Kidney (tissue), 22 donors: ENCODE measurements at places on chromosomes 6 and 20.
A peak's percentile ranks its signal among the peaks of the same experiment; 100 is the strongest.

DNA sequence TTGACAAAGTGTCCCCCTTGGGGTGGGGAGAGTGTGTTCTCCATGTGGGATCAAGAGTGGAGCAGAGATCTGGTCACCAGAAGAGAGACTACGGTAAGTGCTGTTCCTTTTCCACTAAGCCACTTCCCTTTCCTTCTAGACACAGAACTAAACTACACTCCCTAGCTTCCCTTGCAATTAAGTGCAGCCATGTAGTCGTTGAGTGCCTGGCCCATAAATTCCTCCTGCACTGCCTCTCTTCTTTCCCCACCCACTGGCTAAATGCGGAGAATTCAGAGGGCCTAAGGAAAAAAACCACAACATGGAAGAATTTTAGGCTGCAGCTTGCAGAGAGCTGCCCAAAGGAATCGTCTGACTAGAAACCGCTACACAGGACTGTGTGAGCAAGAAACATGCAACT is 1.5 kb downstream of the WDR27 start:
- DNase-seq, result no peak

DNA sequence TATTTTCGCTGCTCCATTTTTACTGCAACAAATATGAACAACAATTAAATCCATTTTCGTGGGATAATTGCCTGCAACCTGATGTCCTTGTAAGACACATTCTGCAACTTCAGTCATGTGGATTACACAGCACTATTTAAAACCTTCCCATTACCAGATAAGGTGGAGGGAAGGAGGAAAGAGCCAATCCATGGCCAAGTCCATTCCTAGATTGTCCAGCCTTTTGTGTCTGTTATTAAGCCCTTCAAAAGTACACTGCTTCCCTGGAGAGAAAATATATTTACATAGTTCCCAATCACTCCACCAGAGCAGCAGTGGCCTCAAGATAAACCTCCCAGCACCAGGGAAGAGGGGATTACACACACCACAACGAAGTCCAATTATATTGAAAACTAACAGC is 347.9 kb downstream of the CDH26 start:
- no peak for DNase-seq

DNA sequence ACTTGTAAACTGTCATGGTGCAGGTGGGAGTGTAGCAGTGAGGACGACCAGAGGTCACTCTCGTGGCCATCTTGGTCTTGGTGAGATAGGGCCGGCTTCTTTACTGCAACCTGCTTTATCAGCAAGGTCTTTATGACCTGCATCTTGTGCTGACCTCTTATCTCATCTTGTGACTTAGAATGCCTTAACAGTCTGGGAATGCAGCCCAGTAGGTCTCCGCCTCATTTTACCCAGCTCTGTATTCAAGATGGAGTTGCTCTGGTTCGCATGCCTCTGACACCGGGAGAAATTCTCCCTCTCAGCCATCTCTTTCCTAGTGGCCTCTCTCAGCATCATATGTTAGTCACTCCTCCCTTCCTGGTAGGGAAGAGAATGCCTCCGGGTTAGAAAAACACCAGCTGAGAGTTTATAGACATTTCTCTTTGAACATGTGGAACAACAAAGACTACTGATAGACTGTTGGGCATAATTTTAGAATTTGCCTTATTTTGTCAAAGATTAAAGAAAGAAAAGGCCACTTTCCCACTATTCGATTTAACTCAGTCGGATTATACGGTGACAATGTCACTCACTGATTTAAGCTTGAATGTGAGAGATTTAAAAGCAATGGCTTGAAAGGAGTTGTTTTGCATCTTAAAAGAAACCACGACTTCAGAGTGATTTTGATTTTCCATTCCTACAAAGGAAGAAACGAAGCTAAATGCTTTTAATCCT is 67.9 kb upstream of the SNX9 start:
- DNase-seq, result no peak

- peak; percentile 44 for DNase-seq
Measured at GRCh38 chr6:7543789-7544424, 2.4 kb downstream of the DSP start.

DNA sequence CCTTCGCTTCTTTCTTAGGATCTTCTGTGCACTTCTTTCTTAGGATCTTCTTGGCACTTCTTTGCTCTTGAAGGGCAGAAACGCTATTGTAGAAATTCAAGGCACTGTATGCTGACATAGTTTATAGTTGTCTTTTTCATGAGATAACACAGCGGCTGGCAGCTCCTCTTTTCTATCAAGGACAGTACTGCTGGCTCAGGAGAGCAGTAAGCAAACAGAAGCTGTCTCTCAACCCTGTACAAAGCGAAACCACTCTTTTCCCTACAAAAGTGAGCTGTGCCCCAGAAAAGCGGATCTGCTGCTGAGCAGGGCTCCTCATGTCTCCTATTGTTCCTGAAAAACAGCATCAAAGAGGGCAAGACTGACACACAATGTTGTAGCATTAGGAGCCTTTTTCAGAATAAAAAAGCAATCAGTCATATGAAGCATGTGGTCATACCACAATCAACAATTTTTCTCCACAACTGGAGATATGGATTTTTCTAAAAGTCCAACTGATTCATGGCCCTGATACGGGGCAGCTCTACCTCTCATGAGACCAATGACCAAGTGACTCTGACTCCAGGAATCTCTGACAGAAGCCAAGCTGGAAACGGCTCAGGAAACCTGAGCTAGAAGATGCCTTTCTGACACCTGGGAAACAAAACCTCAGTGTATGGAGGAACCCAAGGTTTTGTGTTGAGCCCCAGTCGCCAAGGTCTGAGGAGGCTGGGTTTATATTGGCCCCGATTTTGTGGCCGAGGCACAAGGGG is 255.9 kb downstream of the ESR1 start:
- no peak for DNase-seq

- DNase-seq, result peak; percentile 39
Measured at GRCh38 chr6:37695857-37696219, 1.8 kb downstream of the MDGA1 start.

- DNase-seq, result peak; percentile 75
Measured at GRCh38 chr6:85641897-85642773, 551 bp downstream of the SYNCRIP start.

DNA sequence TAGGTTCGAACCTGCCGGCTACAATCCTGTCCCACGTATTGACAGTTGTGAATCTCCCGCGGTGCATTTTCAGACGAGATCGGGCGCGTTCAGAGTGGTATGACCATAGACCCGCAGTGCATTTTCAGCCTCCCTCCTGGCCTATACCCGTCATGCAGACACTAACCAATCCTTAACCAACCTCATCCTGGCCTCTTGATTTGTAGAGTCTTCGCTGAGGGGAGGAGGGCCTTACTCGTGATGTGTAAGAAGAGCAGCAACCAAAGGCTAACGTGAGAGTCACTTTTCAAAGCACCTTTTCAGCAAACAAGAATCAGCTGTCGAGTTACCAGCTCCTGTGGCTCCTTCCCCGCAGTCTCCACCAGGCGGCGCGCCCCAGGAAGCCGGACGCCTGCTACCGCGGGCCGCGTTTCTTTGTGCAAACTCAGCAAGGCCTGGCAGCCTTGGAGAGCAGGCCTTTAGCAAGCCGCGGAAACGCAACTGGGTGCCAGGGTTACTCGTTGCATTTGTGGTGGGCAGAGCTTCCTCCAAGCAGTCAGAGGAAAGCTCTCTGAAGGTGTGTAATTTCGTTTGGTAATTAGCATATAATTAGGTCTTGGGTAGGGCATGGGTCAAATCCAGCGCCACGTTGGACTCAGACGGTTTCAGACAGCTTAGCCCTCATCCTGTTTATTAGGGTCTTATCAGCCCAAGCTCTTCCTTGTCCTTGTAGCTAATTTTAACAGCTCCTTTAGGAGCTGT is 139.8 kb downstream of the OR2B2 start:
- DNase-seq, result peak; percentile 94

DNA sequence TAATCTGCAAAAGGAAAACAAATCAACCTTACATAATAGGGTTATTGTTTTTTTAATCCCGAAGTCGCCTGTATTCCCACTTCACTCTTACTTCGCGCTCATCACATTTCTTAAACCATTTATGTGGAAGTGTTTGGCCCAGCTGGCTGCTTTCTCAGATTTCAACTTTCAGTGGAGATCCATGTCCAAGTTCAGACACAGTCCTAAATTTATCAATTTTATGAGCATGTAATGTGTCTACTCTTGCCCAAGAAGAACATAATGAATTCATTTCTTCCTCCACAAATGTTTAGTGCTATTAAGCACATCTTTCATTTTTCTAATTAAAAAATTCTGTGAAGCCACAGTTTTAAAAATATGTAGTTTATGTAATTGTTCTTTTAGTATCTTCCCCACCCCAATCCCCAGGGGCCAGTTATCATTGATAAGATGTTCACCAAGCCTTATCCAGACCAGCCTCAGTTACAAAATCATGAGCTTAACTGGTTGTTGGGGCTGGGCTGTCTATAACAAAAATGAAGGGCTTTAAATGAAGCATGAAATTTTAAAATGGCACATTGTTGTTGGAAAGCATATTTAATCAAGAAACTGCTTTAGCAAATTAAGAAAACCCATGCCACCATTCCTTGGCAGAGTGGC is 151.7 kb downstream of the UST start:
- DNase-seq, result peak; percentile 90

DNA sequence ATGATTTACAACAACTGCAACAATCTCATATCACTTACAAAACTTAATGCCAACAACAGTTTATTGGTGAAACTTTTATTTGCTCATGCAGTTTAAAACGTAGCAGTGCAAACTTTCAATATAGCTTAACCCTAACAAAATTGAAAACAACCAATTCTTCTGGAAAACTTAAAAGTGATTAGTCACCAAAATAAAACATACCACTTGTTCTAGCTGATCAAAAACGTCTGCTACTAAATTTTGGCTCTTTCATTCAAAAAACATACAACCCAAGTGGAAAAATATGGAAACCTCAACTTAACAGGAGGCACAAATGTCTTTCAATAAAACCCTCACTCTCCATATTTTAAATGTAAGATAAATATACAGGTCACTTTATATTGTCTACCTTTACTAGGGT is 39.6 kb downstream of the COL12A1 start:
- no peak for DNase-seq

DNA sequence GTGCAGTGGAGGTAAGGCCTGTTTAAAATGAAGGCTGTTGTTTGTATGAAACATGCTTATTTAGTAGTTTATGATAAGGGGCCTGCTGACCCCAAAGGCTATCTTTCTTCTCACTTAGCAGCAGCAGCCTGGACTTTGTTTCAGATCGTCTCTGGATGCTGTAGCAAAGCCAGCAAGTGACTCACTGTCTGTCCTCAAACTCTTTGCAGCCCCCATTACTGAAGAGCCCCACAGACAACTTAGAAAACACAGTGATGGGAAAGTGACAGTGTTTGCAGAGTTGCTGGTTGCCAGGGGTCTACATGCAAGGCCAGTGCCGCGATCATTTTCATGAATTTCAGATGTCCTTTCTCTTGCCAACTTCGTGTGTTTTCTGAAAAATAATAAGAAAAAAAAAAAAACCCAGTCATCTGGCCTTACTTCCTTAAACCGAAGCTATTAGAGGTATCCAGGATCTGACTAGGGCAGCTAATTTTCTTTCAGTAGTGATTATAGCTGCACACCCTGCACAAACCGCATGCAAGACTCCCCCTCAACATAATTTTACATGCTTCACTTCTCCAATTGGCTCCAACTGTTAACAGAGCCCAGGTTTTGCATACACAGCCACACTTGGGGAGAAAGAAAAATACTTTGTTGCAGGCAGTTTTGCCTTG is 11.6 kb upstream of the F13A1 start:
- DNase-seq, result no peak

GRCh38 chr20:20440886-20441658 is 73.2 kb downstream of the INSM1 start:
- DNase-seq, result no peak

DNA sequence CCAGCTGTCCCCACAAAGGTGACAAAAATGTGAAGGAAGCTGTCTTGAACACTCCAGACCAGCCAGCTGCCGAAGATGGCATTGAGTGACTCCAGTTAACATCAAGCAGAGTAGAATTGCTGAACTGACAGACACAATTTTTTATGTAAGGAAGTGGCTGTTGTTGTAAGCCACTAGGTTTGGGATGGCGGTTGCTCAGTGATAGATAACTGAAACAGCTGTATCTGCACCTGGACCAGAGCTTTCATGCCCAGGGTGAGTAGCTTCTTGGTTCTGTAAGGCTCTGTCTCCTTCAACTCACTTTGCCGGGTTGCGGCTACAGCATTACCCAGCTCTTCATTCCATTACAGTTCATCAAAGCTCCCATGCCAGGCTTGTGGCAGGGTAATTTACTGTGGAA is 49.7 kb upstream of the DDR1 start:
- DNase-seq, result no peak

DNA sequence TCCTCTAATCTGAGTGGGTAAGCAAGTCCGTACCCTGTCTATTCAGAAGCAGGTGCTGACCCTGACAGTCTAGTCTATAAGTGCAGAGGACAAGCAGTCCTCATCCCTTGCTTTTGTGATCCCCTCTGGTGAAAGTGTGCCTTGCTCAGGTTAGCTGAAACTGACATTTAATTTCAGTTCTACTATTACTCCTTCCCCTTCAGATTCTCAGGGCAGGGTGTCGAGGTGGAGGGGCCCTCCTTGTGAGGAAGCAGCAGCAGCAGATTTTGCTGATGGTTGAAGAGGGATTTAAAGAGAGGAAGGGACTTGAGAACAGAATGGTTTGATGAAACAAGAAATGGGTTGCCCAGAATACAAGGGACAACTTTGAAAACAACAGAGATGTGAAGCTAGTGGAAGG is 309.3 kb downstream of the CLIC5 start:
- no peak for DNase-seq

DNA sequence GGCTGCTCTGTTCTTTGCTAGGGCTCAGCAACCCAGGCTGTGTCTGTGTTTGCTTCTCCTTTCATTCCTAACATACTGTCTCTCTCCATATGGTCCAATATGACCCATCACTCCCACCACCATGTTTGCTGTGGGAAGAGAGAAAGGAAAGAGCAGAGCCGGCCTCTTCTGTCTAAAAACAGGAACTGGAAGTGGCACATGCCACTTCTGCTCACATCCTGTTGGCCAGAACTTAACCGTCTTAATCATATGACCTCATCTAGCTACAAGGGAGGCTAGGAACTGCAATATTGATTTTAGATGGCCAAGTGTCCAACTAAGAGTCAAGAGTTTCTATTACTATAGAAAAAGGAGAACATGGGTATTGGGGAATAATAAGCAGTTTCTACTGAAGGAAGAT is 212.5 kb upstream of the CHD6 start:
- no peak for DNase-seq

- no peak for DNase-seq
Measured at GRCh38 chr6:133985970-133986369, 32.9 kb downstream of the TBPL1 start.

- no peak for DNase-seq
Measured at GRCh38 chr20:56636716-56637115, 7.6 kb downstream of the TFAP2C start.

GRCh38 chr6:134416418-134417154 is 98.7 kb upstream of the SGK1 start:
- DNase-seq, result no peak

GRCh38 chr6:110296241-110297025 is 61.7 kb downstream of the METTL24 start:
- no peak for DNase-seq

DNA sequence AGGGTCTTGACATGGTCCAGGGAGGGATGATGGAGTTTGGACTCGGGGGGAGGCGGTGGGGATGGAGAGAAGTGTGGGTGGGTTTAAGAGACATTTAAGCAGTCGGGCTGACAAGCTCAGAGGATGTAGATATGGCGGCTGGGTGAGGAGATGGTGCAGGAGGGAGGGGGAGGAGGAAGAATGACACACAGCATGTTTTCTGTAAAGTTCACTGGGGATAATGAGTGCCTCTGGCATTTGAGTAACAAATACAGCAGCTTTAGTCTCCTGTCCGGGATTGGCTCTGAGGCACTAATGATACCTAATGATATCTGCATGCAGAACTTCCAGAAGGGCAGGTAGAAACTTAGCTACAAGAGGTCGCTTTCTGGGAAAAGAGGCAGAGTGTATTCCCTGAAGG is 107.8 kb downstream of the DHX35 start:
- no peak for DNase-seq

GRCh38 chr6:131117878-131118277 is 17.4 kb upstream of the AKAP7 start:
- no peak for DNase-seq
